Stimulated activated CD4-positive, alpha-beta T cell treated with anti-CD3 and anti-CD28 coated beads, Interleukin-1b, Interleukin-23, amount 100 ng/mL, for 48 hours (primary cell): ENCODE measurements at places on chromosomes 1 and 21.

DNA sequence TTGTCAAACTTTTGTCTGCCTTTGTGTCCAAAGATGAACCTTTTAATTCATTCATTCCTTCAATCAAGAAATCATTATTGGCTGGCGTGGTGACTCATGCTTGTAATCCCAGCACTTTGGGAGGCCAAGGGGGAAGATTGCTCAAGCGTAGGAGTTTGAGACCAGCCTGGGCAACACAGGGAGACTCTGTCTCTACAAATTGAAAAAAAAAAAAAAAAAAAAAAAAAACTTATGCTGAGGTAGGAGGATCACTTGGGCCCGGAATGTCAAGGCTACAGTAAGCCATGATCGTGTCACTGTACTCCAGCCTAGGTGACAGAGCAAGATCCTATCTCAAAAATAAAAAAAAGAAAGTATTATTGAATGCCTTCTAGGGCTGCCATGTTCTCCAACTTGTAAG is 51.3 kb upstream of the CXADR start:
- no peak for DNase-seq

- no peak for DNase-seq
Measured at GRCh38 chr1:246219508-246220030, 287.5 kb downstream of the SMYD3 start.

GRCh38 chr1:104322131-104322530 is 572.4 kb downstream of the AMY1C start:
- no peak for DNase-seq

DNA sequence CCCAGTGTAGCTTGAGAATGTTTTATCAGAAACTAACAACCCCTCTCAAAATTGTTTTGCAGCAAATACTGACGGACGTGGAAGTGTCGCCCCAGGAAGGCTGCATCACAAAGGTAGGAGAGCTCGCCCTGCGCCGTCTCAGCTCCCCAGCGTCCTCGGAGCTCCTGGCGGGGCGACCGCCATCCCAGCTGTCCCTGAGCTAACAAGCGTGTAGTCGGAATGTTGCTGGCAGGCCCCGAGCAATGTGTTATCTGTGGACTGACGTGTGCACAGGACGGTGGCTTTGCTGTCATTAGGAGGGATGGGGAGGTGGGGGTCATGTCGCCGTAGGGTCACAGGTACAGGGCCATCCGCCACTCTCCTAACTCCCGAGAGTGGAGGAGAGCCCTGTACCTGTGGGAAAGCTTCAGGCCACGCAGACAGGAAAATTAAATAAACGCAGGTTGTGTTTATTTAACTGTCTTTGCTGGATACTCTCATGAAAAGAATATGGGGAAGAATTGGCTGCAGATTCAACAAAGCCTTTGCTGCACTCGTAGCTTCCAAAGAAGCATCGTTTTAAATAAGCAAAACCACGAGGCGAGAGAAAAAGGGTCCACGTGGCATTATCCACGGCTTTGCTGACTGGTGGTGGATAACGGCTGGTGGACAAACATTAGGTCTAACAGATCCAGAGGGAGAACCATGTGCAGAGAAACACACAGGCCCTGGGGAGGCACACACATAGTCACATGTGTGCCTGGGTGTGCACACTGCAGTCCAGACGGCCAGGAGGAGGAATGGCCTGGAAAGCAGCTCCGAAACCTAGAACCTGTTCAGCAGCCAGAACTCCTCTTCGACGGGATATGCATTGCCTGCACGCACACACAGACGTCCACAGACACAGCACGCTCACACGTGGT is 175.3 kb downstream of the PRDM16 start:
- DNase-seq, result no peak

DNA sequence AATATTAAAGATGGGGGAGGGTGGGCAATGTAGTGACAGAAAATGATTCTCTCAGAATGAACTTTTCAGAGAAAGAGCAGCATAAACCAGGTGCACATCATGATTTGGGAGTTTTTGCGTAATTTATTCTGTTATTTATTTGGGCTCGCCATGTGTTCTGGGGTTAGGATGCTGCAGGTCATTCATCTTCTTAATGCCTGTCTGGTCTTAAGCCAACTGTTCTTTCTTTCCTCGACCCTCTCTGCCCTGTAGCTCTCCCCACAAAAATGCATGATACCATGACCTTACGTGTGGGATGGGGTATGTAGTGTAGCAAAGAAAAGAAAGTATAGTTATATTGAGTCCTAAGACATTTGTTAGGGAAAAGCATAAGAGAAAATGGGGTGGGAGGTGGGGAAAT is 12.3 kb upstream of the TARS2 start:
- no peak for DNase-seq

DNA sequence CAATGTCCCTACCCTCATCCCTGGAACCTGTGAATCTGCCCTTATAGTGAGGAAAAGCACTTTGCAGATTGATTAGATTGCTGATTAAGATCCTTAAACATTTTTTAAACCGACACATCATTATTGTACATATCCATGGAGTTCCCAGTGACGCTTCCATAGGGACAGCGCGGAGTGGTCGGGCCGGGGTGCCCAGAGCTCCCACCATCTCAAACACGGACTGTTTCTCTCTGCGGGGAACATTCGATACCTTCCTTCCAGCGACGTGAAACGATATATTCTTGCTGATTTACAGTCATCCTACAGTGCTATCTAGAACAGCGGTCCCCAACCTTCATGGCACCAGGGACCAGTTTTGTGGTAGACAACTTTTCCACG is 4.0 kb downstream of the KRTAP10-12 start:
- DNase-seq, result no peak

DNA sequence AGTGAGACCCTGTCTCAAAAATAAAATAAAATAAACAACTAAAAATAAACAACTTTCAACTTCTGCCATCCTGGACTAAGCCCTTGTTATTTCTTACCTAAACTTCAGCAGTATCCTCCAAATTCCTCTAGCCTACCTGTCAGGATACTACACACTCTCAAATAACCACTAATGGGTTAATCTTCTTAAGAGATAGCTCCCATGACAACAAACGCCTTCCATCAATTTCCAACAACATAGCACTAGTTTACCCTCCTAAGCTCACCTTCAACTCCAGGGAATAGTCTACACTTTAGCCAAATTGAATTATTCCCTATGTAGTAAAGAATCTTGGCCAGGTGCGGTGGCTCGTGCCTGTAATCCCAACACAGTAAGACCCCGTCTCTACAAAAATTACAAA is 11.3 kb downstream of the AUNIP start:
- no peak for DNase-seq
